Muscle of arm (tissue), 14 donors: ENCODE measurements at places on chromosomes 7 and 10.
A peak's percentile ranks its signal among the peaks of the same experiment; 100 is the strongest.

- no peak for DNase-seq
Measured at GRCh38 chr10:95275726-95276366, 15.0 kb downstream of the PDLIM1 start.

DNA sequence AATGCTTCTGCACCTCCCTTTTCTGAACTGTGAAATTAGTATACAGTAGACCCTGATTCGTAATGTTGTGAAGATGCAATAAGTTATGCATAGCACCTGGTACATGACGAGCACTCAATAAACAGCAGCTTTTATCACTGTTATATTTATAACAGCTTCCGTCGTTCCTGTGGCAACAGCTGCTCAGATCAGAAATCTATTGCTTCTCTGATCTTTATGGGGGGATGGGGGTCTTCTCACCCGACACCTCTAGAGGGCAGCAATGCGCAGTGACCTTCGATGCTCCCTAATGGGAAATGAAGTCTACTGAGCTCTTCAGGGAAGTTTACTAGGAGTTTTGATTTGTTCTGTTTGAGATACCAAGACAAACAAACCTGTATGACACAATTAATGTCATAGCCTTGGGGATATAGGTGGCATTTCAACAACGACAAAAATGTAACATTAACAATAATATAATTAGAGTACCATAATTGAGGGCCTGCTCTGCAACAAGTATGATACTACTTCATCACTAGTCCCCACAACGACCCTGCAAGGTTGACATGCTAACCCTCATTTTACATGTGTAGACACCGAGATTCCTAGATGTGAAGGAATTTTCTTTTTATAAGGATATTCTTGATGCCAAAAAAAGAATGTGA is 289.6 kb downstream of the SFMBT2 start:
- DNase-seq, result peak; percentile 43

DNA sequence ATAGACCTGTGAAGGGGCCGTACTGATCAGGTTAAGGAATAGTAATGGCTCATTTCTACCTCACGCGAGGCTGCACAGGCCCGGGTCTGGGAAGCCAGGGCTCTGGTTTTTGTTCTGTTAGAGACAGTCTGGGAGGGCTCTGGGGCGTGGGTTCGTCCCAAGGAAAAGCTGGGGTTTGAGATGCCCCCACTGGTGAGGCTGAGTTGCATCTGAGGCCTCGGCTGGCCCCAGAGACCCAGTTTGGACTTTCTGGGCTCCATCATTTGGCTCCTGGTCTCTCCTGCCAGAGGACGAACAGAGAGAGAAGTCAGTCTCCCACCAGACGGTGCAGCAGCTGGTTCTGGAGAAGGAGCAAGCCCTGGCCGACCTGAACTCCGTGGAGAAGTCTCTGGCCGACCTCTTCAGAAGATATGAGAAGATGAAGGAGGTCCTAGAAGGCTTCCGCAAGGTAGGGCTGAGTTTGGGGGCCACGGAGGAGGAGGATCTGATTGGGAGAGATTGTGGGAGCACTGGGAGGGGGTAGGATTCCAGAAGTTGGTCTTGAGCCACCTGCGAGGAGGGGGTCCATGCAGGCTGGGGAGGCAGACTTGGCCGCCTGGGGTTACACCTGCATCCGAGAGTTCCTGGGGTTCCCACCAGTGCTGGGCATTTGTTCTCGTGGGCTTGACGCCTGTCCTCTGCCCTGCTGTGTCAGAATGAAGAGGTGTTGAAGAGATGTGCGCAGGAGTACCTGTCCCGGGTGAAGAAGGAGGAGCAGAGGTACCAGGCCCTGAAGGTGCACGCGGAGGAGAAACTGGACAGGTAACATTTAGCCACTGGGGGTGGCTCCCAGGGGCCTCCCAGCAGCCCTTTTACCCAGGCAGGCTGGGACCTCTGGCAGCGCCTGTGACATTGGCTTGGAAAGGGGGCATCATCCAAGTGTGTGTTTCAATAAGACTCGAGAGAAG is 22.5 kb upstream of the BTBD16 start:
- DNase-seq, result no peak

DNA sequence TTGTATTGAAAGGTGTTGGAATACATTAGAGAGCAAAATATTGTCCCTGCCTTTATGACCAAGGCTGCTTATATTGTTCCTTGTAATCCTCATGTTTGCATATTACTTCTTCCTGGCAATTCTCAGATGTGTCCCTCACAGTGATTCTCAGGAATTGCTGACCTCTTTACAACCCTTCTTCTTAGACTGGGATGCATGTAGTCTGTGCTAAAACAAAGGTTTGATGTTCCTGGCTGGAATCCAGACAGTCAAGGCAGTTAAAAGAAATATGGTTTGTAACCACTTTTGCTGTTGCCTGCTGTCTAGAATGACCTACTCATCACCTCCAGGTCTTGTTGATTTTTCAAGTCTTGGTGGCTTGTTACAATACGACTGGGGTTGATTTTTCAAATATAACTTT is 367.6 kb downstream of the HGF start:
- DNase-seq, result no peak

GRCh38 chr7:40889539-40889938 is 754.7 kb downstream of the SUGCT start:
- no peak for DNase-seq

- DNase-seq, result peak; percentile 38
Measured at GRCh38 chr7:140673063-140673773, 473 bp downstream of the ADCK2 start.

DNA sequence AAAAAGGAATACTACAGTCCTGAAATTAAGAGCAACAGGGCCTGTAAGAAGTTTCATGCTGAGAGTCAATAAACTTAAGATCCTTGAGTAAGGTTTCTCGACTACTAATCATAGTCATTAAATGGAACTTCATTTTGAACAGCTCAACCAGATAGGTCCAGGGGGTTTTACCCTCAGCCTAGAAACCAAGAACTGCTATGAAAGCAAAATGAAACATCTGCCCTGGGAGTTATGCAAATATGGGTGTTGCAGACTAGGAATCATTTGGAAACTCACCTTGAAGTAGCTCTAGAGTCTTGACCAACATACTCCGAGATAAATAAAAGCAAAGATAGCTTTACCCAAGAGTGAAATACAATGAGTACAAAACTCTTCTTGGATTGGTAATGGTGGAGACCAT is 128.0 kb downstream of the HGF start:
- no peak for DNase-seq

- peak; percentile 57 for DNase-seq
Measured at GRCh38 chr10:6445671-6446316, 134.3 kb downstream of the PRKCQ start.

- DNase-seq, result no peak
Measured at GRCh38 chr7:28726555-28726954, 231.6 kb downstream of the TRIL start.

GRCh38 chr7:1533547-1534329 is 3.2 kb downstream of the MAFK start:
- DNase-seq, result no peak

- DNase-seq, result peak; percentile 31
Measured at GRCh38 chr7:102000123-102000522, 182.7 kb downstream of the CUX1 start.

- no peak for DNase-seq
Measured at GRCh38 chr7:158816995-158817394, 12.3 kb downstream of the ESYT2 start.
